ENCODE measurements at places on chromosomes 1 and 21.

DNA sequence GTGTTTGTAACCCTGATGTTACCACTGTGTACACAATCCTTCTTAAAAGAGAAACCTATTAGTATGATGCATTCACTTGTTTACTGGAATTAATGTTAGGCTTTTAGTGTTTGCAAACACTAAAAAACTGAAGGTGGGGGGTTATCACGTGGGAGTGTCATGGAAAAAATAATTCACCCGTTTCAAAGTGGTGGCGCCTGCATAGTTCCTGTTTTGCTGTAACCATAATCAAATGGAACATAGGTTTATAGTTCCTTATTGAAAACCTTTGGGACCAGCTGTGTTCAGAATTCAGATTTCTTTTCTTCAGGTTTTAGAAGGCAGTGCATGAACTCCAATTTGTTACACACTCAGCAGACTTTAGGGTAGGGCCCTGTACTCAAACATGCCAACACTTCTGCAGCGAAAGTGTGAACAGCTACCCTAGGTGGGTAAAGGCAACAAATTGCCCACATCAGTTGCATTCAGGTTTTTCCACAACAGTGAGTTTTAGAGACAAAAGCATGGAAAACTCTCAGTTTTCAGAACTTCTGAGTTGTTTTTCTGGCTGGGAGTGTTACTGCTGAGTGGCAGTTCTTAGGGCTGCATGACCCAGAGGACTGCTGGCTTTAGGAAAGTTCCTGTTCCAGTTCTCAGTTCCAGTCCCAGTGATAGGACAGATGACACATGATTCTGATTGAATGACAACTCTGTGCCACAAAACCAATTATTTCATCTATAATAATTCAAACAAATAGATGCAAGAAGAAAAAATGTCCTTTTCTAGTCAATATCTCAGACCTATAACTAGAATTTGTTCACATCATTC, 29.1 kb upstream of the IVNS1ABP start:
- no peak for DNase-seq

DNA sequence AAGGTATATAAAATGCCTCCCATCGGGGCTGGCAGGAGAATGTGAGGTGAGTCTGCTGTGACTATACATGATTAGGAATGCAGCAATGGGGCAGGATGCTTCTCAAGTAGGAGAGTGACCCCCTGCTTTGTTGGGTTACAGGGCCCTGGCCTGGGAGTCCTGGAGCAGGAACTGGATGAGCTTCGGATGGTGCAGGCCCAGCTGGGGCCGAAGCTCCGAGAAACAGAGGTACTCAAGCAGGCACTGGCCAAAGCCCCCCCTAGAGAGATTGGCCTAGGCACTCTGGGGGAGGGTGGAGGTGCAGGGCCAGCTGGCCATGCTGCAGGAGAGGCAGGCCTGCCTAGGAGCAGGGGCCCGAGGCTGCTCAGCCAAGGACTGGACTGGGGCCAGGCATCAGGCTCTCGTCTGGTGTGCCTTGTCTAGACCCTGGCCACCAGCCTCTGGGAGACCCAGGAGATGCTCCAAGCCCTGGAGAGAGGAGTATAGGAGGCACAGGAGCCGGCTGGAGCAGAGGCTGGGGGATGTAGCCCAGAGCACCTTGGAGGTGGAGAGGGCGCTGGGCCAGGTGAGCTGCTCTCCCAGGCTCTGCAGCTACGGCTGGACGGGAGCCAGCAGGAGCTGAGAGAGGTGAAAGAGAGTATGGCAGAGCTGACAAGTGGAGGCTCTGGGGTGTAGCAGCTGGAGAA, 32.8 kb upstream of the PKP1 start:
- DNase-seq, result no peak

DNA sequence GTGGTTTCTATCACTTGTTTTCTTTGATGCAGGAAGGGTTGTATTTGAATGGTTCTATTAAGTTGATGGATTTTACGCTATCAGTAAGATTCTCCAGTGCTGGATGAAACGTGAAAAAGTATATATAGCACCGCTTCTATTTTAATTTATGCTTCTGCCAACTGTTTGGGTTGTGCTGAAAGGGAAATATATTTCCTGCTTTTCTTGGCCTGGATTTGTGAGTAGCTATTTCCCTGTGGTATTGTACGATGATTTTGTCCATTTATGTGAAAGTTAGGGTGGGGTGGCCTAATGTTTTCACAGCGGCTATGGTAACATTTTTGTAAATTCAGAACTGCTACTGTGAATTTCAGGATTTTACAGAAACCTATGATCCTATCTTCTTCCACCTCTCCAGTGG, 322 bp downstream of the C1orf162 start:
- no peak for DNase-seq

DNA sequence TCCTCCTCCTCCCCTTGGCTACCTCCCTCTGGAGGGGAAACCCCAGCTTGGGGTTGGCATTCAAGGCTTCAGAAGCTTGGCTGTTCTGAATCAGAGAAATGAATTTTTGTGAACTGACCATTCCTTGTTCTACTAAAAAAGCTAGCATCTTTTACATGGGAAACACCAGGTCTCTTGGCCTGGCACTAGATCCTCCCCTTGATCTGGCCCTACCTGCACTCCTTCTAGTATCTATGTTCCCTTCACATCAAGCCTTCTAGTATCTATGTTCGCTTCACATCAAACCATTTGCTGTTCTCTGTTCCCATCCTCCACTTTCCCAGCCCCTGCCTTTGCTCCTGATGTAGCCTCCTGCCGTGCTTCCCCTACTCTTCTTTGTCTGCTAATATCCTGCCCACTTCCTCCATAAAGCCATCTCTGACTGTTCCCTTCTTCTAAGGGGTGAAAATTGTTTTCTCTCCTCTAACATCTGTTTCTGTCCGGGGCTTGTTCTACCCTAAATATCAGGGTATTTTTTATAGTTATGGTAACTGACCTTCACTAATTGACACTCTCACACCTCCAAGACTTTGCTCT, 25.8 kb downstream of the FAM151A start:
- no peak for DNase-seq

- no peak for DNase-seq
Observed at GRCh38 chr1:177686933-177687332, 282.9 kb downstream of the SEC16B start.

Data from AG09309 (cell line).